ENCODE measurements at places on chromosomes 5 and 9.

- DNase-seq: no peak
Measured at GRCh38 chr5:96703384-96703920, 41.3 kb downstream of the CAST start.

- DNase-seq: peak; percentile 3
Measured at GRCh38 chr5:150945947-150946346, 41.2 kb upstream of the ZNF300 start.

DNA sequence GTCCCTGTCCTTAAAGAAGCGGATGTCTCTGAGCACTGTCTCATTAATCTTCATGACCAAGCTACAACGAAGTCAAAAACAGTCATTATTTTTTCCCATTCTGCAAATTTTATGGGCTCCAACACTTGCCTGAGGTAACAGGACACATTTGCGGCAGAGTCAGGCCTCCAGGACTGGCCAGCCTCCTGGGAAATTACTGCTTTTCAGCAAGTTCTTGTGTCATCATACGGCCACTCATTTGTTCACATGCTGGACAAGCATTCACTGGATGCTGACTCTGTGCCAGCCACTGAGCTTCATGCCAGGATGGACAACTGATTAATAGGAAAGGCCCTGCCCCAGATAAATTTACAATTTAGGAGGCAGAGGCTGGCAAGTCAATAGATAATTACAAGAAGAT is 305.7 kb downstream of the ACTL7B start:
- DNase-seq: peak; percentile 25

DNA sequence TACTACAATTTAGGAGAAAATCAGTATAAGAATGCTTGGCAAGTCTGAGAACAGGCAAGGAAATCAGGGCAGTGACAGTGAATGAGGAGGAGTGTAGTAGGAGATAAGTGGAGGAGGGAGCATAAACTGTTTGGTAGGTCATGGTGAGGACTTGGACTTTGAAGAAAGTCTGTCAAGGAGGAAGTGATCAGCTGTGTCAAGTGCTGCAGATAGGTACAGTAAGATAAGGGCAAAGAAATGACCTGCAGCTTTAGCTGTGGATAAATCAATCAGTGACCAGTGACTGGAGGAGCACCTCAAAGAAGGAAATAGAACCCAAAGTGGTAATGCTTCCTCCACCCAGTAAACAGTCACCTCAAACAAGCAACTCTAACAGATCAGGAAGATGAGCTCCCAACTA is 106.3 kb downstream of the RAPGEF6 start:
- DNase-seq: no peak

DNA sequence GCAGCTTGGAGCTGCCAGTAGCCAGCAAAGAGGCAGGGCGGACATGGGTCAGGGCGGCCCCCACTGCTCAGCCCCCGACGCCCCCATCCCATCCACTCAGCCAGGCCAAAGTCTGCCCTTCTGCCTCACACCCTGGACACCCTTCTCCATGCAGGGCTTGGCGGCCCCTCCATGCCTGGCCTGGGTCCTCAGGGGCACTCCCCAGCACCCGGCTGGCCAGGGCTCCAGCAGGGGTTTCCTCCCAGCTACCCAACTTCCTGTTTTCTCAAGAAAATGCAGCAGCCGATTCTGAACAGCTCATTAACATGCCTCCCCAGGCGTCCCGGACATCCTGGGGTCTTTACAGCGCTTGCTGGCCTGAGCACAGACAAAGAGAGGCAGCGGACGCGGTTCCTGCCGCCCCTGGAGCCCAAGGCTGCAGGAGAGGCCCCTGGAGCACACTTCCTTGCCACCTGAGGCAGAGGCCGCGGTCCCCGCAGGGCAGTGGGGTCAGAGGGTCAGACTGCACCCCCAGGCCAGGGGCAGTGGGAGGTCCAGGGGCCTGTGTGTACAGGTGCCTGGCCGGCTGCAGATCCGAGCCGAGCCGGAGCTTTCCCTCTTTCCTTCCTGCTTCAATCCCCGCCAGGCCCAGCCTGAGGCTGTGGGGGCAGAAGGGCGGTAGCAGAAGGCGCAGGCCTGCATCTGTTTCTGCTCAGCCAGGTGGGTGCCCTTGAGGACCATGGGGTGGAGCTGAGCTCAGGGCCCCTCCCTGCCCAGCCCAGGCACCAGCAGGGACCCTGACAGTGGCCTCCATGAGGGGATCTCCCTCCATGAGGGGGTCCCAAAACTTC is 18.7 kb upstream of the NRARP start:
- DNase-seq: no peak

DNA sequence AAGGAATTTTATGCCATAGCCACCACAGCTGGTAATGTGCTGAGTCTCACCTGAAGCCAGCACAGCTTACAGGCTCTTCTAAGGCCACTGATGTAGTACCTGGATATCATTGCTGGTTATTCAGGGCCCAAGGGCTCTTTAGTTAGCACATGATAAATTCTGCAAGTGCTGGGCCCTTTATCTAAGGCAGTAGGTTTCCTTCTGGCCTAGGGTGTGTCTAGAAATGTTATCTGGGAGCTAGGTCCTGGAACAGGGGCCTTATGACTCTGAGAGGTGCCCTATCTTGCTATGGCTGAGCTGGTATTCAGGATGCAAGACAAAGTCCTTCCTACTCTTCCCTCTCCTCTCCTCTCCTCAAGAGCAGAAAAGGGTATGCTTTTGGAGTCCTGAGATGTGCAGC is 1424.5 kb upstream of the NUDT12 start:
- no peak for DNase-seq

GRCh38 chr9:110541950-110542349 is 37.6 kb downstream of the SVEP1 start:
- peak; percentile 39 for DNase-seq

GRCh38 chr5:98638111-98638510 is 135.4 kb upstream of the RGMB start:
- DNase-seq: no peak

- DNase-seq: no peak
Measured at GRCh38 chr5:14854799-14855198, 16.8 kb downstream of the ANKH start.

DNA sequence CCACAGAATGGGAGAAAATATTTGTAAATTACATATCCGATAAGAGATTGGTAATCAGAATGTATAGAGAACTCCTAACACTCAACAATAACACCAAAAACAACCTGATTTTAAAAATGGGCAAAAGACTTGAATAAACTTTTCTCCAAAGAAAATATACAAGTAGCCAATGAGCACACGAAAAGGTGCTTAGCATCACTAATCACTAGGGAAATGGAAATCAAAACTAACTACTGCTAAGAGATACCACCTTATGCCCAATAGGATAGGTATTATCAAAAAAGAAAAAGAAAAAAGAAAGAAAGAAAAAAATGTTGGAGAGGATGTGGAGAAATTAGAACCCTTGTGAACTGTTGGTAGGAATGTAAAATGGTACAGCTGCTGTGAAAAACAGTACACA is 212.1 kb downstream of the TLR4 start:
- DNase-seq: no peak

DNA sequence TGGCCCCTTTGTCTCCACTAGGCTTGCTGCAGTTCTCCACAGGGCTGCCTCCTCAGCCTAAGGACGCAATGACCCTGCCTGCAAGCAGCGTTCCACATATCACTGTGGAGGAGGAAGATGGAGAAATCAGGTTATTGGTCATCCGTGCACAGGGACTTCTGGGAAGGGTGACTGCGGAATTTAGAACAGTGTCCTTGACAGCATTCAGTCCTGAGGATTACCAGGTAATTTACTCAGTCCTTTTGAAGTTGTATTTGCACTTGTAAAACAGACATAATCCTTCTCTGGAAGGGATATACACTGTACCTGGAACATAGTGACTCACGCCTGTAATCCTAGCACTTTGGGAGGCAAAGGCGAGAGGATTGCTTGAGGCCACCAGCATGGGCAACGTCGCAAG is 116.6 kb downstream of the ADGRV1 start:
- DNase-seq: no peak

DNA sequence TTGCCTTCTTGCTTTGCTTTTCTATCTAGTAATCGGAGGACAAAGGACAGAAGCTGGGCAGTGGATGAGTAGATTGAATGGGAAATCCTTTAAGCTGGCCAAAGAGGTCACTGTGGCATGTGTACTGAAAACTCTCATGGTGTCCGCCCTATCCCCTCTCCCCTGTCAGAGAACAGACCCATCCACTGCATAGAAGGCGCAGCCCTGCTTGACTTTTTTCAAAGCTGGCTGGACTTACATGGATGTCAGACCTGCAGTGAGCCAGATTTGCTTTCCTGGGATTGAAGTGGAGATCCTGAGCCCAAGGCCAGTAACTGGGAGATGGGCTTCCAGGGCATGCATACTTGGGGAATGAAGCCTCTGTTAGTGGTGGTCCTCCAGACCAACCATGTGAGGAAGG is 329.5 kb downstream of the TRPM3 start:
- DNase-seq: no peak

- DNase-seq: peak; percentile 41
Measured at GRCh38 chr5:175657593-175658271, at the start of gene HRH2. TSS of gene HRH2 (plus strand) at chr5:175658071. CDS start at chr5:175683234, 25,163 bp downstream.

DNA sequence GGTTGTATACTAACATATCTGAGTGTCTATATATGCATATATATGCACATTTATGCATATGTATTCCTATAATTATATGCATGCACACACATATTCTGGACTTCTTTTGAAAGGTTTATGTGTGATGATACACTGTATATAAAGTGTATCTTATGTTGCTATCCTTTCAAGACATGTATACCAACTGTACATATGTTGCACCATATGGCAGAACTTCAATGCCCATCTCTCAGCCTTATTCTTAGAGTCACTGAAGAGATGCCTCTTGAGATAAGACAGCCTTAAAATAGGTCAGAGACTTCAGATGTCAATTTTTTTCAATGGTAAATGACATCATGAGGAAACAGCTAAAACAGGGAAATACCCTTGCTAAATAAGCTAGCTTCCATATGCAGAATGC is 461.4 kb downstream of the SPATA31D1 start:
- no peak for DNase-seq

DNA sequence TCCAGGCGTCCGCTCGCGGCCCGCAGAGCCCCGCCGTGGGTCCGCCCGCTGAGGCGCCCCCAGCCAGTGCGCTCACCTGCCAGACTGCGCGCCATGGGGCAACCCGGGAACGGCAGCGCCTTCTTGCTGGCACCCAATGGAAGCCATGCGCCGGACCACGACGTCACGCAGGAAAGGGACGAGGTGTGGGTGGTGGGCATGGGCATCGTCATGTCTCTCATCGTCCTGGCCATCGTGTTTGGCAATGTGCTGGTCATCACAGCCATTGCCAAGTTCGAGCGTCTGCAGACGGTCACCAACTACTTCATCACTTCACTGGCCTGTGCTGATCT is 294 bp downstream of the ADRB2 start:
- DNase-seq: no peak

- no peak for DNase-seq
Measured at GRCh38 chr5:55416306-55416705, 108.5 kb downstream of the MTREX start.

GRCh38 chr5:169004551-169004950 is 296.4 kb downstream of the SLIT3 start:
- DNase-seq: no peak

DNA sequence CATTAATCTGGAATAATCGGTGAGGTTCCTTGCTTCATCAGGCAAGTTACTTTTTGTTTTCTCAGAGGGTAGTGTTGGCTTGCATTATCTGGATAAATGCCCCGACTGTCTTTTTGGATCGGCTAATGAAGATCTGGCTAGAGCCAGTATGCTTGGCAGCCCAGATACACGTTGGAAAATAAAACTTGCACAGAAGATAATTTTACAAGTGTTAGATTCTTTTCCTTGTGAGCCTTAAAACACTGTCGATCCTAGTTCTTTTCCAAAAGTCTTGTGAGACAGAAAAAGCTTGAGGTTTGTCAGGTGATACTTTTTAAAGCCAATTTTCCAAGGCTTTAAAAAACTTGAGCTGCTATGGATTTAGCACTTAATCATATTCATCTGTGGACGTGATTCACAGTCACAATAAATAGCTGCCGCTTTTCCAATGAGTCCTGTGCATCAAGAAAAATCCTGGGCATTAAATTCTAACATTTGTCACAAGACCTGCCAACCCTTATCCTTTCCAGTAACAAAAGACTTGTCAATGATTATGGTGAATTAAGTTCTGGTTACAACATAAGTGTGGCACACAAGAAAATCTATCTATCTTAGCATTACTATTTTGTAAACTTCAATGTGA is 68.5 kb downstream of the PRLR start:
- DNase-seq: no peak

DNA sequence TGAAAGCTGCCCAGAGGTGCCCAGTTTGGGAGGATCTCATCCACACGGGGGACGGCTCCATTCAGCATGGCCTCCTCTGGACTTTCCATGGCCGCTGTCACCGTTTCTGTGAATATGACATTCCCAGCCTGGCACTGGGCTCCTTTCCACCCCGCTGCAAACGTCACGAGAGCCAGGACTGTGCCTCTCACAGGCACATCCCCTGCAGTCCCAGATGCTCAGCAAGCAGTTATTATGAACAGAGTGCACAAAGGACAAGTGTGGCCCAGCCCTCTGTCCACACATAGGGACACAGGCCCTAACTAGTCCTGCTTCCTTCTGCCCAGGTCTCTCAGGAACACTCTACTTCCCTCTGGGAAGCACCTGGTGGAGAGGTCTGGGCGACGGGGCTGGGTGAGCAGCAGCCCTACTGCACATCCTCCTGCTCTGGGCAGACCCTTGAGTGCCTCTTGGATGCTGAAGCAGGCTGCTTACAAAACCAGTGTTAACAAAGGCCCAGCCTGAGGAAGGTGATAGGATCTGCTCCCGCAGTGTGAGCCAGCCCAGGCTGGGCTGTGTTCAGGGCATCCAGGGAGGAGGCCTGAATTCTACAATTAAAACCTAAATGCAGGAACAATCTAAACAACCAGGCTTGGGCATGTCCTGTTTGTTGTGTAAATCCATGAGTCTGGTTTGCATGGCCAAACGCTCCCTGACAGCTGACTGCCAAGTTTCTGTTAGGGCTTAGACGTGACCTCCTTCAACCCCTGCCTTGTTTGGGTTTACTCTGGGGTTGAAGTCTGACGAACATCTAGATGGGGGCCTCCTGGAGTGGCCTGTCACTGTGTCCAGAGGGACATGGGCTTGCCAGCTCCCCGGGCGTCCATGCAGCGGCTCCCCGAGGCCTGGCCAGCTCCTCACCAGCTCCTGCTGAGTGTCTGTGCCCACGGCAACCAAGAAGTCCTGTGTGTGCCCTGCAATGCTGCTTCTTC is 269.8 kb downstream of the GADD45G start:
- DNase-seq: no peak

DNA sequence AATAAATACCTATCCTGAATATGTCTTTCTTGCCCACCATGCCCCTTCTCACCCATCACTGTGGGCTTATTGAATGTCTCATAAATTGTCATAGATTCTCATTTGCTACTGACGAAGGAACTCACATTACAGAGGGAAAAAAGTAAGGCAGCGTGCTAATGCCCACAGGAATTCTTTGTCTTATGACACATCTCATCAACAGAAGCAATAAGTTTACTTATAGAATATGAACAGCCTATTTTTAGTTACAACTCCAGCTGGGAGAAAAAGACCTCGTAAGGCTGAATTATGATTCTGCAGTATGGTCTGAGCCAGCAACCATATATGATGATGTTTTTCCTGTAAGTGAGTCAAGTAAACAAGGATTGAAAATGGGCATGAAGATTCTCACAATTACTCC is 22.4 kb upstream of the ATG10 start:
- DNase-seq: no peak

- no peak for DNase-seq
Measured at GRCh38 chr5:72171667-72172066, 64.4 kb downstream of the MAP1B start.
